Fibroblast of skin of right biceps (primary cell): ENCODE measurements at places on chromosomes 4 and X.

- DNase-seq: no peak
Measured at GRCh38 chr4:26726655-26727387, 133.8 kb upstream of the STIM2 start.

DNA sequence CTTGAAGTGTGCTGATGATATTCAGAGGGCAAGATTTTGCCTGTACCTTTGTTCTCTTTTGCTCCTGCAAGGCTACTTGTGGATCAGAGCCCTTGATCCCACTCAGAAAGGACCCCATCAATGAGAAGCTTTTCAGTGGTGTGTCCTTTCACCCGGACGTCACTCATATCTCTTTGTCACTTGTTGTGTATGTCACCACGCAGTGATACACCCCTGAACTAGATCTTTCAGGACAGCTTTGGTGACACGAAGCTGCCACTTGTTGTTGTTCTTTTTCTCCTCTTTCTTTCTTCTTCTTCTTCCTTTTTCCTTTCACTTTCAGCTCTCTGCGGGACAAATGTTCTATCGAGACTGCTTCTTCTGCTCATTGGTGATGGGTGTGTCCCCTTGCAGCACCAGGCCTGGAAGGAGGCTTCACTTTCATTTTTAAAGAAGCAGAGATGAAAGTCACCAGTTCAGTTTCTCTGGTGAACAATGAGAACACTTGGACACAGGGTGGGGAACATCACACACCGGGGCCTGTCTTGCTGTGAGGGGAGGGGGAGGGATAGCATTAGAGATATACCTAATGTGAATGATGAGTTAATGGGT is 83.6 kb downstream of the NBDY start:
- DNase-seq: no peak

- peak; percentile 74 for DNase-seq
Measured at GRCh38 chr4:70746179-70746839, 24.5 kb downstream of the RUFY3 start.

DNA sequence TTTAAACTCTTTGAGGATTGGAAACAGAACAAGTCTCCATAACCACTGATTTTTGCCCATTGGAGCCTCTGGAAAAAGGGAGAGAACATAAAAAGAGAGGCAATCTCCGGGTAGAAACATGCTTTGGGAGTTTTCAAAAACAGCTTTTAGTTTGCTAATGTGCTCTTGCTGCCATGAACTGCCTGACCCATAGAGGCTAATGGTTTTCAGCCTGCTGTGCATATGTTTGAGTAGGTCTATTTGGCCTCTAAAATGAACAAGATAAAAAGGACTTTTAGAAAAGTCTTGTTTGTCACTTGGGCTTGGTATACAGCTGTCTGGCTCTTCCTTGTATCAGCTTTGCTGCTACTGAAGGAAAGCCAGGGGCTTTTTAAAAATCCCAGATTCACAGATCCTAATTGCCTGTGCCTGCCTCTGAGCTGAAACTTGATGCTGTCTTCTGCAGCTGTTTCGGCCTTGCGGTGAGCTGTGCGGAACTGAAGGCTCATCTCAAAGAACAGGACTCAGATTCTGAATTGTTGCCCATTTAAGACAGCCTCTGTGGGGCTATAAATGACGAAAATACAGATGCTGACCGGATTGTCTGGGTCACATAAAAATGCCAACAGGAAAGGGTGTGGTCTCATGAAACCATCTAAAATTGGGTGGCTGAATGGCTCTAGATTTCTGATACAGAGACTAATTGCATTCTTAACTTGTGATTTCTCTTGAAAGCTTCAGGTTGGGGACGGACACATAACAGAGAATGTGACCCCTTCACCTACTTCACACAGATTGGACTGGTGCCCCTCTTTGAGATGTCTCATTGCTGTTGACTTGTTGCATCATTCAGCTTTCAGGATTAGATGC is 18.4 kb upstream of the ZNF41 start:
- peak; percentile 45 for DNase-seq

DNA sequence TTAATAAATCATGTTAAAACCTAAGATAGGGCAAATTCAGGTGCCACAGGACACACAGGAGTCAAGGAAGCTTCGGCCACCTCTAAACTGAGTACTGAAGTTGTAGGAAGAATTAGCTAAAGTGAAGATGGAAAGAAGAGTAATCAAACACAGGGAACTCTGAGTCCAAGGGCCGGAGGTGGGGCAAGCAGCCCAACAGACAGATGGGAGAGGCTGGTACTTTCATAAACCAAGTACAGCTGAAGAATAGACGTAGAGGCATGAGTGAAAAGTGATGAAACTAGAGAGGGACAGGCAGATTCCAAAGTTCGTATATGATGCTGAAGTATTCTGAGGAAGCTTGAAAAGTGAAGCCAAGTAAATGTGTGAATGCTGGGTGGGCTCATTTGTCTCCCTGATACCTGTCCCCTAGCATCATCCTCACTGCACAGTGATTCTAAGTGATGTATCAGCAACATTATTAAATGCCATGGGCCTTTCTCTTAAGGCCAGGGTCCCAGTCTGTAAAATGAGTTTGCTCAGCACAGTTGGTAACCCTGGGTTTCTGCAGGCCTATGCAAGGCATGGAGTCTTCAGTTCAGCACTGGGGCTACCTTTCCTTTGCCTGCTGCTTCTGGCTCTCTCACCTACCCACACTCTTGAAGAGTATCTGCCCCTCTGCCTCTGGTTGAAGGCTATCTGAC is 203.3 kb downstream of the NR3C2 start:
- no peak for DNase-seq

GRCh38 chr4:5750946-5751665 is 40.1 kb downstream of the EVC start:
- DNase-seq: peak; percentile 47

DNA sequence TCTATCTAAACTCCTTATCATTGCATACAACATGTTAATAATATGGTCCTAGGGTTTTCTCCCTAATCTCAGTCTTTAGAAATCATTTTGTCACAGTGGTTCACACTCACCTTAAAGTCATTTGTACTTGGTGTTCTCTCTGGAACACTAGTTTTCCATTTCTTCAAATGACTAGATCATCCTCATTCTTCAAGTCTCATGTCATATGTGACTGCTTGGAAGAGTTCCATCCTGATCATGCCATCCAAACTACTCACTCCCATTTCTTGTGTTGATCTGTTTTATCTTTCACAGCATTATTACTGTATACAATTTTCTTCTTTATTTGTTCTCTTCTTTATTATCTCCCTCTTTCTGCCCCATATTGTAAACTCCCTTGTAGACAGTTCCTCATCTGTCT is 66.5 kb downstream of the HTR2C start:
- peak; percentile 30 for DNase-seq
